ENCODE measurements at places on chromosomes 2 and 18.

- DNase-seq: no peak
Observed at GRCh38 chr2:132567682-132568081, 102.3 kb downstream of the LYPD1 start.

GRCh38 chr2:20617892-20618467, 32.9 kb downstream of the HS1BP3 start:
- DNase-seq: peak; percentile 89

DNA sequence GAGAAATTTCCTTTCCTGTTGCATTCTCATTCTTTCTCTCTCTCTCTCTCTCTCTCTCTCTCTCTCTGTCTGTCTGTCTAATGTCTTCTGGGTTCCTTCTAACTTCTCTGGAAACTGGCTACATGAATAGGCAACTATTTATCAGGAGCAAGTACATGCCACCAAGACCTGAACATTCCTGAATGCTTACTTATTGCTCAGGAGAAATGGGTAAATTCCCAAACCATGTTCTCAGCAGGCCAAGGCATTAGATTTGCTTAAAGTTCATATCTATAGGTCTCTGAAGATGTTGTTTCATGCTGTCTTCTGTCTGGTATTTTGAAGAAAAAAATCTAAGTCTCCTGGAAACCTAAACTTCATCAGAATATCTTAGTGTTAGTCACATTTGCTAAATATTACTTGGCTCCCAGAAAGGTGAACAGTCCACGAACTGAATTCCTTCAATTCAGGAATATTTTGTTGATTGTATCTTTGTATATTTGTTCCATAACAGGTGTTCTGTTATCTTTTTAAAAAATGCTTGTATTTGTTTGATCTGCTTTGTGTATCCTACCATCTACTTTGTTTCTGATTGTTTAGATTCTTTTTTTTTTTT, 77.2 kb upstream of the FIGN start:
- no peak for DNase-seq

GRCh38 chr2:168555283-168555682, 99.2 kb downstream of the CERS6 start:
- no peak for DNase-seq

DNA sequence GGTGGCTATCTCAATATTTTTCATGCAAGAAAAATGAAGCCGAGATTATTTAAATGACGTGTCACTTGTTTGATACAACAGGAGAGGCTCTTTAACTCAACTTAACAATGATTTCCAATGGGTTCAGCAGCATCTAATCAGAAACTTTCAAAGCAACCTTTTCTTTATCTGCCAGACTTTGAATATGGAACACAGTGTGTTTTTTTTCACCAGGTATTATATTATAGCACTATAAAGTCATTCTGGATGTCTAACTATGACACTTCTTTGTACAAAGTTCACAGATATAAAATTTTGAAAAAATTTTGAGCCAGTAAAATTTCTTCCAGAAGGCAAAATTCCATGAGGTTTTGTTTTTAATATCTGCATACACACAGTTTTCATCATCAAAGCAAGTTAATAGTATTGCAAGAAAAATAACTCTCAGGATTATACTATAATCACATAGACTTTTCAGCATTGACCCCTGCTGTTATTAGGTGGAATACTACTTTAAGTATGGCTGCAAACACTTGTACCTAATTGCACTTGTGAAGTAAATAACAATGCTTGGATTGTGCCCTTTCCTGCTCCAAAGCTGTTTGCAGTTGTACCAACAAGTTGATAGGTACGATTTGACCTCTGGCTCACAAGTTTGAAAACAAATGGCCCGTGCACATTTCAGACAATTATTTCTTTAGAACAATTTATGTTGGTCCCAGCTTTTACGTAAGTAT, 44.0 kb upstream of the DSG1 start:
- DNase-seq: peak; percentile 74

DNA sequence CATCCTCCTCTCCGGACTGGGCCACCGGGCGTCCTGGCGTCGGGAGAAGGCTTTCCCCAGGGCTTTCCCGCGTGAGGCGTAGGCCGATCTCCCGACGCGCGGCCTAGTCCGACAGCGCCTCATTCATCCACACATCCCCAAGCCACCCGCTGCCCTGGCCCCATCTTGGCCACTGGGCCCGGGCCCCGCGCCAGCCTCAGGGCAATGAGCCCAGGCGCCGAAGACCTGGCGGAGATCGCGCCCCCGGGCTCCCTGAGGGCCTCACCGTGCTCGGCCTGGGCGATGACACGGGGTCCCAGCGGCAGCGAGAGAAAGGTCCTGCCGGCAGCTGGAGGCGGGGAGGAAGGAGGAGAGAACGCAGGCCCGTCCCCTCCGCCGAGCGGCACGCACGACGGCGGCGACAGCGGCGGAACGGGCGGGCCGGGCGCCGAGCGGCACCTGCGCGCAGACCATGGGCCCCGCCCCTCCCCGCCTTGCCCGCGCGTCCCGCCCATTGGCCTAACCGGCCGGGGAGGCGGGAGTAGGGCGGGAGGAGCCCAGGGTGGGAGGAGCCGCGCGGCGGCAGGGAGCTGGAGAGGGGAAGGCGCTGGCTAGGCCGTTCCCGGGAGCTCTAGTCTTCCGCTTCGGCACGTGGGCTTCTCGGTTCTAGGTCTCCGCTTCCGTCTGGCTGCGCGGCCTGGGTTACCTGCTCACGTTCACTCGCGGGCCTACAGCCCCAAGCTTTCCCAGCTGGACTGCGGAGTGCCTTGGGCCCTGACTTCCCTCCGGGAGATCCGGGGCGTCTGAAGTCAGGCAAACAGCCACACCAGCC, at the start of gene OLA1:
TSS of gene OLA1 (minus strand) at position 346 of the 811 bp plus-strand sequence. CDS start 1,717 bp downstream, outside the sequence.
- DNase-seq: peak; percentile 100

- DNase-seq: peak; percentile 94
Observed at GRCh38 chr2:179703702-179704101, 157.7 kb downstream of the ZNF385B start.

GRCh38 chr2:133653056-133653455, 84.8 kb upstream of the NCKAP5 start:
- no peak for DNase-seq

DNA sequence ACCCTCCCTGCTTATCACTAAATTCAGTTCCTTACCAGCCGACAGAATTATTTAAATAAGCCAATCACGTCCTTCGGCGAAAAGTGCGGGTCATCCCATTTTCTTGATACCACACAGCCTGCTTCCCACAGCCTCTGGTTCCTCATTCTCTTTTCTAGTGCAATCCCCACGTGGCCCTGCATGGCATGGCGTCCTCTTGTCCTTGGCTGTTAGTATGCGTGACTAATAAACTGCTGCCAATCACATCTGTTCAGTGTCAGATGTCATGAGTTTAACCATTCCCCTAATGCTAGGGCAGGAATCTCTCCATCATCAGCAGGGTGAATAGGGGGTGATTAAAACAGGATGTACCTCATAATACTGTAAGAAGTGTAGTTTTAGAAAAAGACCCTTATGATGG, 62.8 kb upstream of the TSPYL6 start:
- DNase-seq: no peak

DNA sequence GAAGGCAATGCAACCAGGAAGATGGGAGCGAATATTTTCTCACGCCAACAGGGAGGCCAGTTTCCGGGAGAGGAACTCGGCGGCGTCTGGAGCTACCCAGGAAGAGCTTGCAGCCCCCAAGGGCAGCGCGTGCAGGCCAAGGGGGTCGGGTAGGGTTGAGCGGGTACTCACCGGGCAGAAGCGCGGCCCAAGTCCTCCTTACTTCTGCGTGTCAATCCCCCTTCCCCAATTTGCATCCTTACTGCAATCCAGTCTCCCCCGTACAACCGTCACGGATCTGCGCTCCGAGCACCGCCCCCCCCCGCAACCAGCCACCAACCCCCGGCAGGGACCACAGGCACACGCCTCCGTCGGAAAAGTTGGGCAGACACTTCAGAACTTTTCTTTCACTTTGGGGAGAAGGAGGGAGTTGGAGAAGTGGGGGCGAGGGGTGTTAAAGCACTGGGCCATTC, 1.3 kb downstream of the ATP8B1 start:
- no peak for DNase-seq

DNA sequence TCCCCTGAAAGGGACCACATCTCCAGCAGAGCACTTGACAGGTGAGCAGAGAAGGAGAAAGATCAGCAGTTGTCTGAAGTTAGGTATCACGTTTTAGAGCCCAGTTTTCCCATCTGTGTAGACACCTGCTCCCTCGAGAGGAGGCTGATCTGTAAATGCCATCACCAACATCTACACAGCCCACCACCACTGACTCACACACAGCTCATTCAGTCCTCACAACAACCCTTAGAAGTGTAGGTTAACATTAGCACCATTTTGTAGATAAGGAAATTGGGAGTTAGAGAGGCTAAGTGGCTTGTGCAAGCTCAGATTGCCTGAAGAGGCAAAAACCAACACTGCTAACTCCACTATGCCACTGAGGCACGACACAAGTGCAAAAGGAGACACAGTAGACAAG, 37.2 kb upstream of the STAT1 start:
- DNase-seq: no peak

GRCh38 chr2:1481406-1482252, 68.4 kb downstream of the TPO start:
- no peak for DNase-seq

GRCh38 chr18:45660746-45661145, 45.5 kb downstream of the SLC14A2 start:
- no peak for DNase-seq

DNA sequence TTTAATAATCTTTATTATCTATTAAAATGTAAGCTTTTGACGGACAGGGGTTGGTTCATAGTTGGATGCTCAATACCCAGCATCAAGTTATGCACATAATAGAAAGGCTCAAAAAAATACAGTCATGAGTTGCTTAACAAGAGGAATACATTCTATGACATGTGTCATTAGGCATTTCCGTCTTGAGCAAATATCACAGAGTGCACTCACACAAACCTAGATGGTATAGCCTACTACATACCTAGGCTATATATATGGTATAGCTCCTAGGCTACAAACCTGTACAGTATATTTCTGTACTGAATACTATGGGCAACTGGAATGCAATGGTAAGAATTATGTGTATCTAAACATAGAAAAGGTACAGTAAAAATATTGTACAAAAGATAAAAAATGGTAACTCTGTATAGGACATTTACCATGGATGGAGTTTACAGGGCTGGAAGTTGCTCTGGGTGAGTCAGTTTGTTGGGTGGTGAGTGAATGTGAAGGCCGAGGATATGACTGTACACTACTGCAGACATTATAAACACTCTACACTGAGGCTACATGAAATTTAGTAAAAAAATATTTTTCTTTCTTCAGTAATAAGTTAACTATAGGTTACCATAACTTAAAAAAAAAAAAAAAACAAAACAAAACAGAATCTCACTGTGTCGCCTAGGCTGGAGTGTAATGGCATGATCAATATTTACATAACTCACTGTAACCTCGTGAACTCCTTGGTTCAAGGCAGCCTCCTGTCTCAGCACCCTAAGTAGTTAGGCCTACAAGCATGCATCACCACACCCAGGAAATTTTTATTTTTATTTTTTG, 201.2 kb downstream of the NBAS start:
- no peak for DNase-seq

- DNase-seq: no peak
Observed at GRCh38 chr18:31581498-31582197, 10.0 kb upstream of the TTR start.

DNA sequence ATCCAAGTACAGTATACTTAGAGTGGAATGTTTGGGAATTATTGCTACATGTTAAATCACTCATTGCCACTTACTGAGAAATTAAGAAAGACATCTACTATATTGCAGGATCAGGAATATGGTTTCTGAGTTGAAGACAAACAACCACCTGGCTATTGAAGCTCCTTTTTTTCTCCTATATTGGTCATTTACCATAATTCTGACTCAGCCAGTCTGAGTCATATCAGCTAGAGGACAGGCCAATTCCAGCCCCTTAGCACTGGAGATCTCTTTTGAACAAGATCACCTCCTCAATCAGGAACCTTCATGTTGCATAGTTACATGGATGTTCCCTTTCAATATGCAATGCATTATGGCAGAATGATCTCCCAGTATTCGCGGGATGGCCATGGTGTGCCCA, 42.7 kb upstream of the CDH19 start:
- no peak for DNase-seq

- DNase-seq: no peak
Observed at GRCh38 chr2:123451542-123451941, 573.5 kb upstream of the CNTNAP5 start.

All from NCI-H510A treated with DMSO at 0.1 percent for 48 hours (cell line).